ENCODE measurements at places on chromosomes 1 and 21. TPM values are rescaled to one million over a fixed set of nuclear protein-coding genes. Genes with fewer than 3 reads are reported as not detected.

Gene PCBP3
- 1.6 TPM for total RNA-seq

Gene DENND1B
- total RNA-seq = 5.2 TPM

Gene PSMA5
- 39.1 TPM for total RNA-seq

Gene MMP23B
- 9.8 TPM for total RNA-seq

Gene HES3
- not detected for total RNA-seq

Gene CENPL
- 6.1 TPM for total RNA-seq

Gene CNR2
- not detected for total RNA-seq

Data from smooth muscle cell of bladder (primary cell).